ENCODE measurements at places on chromosomes 12 and 14.

GRCh38 chr12:109500406-109501185 lies 23.2 kb downstream of the UBE3B start:
- DNase-seq = no peak

DNA sequence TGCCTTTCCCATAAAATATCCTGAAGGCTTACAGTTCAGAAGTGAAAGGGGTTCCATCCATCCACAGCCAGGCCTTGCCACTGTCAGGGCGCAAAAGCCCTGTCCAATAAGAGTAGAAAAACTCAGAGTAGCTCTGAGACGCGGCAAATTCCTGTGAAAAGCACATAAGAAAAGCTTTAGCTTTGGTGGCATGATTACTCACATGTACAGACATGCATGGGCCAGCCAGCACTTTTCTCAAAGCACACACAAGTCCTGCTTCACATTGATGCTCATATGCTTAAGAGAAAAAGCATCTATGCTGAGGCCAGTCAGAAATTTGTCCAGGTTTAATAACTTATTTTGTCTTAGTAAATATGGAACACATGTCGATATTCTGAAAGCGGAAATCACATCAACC lies 25.5 kb downstream of the CLEC1A start:
- no peak for DNase-seq

DNA sequence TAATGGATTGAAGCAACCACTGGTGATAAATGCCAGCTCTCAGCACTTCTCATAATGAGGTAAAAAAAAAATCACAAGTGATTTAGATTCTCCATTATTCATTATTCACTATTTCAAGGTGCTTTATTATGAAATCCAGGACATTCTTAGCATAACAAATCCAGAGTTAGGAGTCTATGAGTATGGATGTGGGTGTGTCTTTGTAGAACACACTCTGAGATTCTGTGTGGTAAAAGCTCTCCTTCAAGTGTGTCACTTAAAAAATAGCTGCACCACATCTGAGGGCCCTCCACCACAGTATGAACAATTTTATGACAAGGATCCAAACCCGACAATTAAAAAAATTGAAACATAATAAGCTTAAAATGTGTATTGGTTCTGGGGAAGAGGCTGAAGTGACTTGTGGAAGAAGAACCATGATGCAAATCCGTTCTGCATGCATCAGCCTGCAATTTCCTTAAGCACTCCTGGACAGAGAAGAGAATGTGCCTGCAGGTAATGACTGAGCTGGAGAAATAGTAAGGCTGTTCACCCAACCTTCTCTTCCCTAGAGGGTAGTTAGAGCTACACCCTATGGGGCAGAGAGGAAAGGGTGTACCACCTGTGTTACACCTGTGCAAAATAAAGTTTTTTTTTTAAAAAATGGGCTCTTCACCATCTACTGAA lies 488.5 kb upstream of the MGAT4C start:
- no peak for DNase-seq

DNA sequence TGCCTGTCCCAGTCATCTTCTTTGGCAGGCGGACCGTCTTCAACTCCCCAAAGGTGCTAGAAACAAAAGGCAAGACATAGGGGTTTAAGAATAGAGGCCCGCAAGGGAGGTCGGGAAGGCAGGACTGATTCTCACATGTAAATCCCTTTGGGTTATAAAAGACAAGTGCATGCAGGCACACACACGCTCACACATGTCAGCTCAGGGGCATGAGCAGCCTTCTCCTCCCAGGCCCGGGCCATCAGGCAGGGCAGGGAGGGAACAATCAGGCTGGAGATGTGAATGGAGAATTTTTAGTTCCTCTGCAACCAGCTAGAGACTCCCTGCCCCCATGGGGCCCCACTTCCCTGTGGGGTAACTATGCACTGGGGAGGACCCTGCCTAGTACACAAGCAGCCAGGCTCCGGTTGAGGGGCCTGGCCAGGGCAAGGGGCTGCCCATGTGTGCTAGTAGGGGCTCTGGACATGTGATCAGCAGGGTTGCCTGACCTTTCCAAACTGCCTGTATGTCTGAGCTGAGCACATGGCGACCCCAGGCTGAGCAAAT lies 107.2 kb downstream of the RBM19 start:
- no peak for DNase-seq

GRCh38 chr12:32671930-32672780 lies 6.9 kb upstream of the DNM1L start:
- peak; percentile 25 for DNase-seq

DNA sequence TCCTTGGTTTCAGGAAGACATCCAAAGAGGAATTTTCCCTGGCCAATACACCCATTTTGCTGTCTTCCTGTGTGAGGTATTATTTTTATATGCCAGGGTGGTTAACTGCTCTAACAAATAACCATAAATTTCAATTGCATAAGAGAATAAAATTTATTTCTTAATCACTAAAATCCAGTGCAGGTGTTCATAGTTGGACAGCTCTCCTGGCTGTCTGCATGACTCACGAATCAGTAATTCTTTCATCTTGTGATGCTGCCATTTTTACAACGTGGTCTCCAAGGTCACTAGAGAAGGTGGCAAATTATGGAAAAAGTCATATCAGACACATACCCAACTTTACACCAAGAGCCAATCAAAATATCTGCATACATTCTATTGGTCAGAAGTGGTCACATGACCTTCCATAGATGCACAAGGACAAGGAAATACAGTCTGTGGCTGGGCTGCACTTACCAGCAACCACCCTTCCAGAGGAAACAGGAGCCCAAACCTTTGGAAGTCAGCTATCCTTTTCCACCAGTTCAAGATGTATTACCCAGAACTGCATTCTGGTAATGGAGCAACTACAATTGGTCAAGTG lies 193.5 kb upstream of the PLEKHG7 start:
- DNase-seq = no peak

DNA sequence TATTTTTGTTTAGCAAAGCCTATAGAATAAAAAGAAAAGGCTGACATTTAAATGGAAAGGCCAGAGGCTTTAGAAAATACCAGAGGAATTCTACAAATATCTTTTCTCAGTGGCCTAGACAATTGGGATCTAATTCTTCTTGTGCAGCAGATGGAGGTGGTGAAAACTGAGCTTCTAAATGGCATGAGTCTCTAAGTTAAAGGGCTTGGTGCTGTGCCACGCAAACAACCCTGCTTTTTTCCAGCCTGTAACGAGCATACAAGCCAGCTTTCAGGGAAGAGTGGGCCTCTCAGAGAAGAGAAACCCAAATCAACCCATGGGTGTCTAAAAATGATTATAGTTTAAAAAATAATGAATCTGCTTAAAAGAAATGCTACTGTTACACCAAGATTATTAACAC lies 237.9 kb upstream of the NAV3 start:
- no peak for DNase-seq

- no peak for DNase-seq
Measured at GRCh38 chr14:101472518-101472849, 88.8 kb upstream of the DIO3 start.

- no peak for DNase-seq
Measured at GRCh38 chr14:100159865-100160533, 554 bp upstream of the DEGS2 start.

DNA sequence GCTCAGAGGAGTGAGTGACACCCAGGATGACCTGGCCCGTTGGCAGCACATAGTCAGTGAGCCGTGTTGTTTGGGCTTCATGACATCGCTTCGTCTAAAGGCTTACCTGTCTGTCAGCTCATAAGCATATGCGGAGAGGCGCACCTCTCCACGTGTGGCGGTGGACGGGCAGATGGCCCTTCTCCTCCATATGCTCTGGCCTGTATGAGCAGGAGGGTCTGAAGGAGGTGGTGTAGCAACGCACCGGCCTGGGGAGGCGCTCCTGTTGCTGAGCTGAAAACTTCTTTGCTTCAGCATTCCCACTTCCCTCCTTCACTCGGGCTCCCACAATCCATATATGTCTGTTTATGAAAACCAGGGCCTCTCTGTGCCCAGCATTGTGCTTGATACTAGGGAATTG lies 186.1 kb downstream of the TSPAN9 start:
- no peak for DNase-seq

- no peak for DNase-seq
Measured at GRCh38 chr12:49865782-49866135, 22.9 kb upstream of the BCDIN3D start.

DNA sequence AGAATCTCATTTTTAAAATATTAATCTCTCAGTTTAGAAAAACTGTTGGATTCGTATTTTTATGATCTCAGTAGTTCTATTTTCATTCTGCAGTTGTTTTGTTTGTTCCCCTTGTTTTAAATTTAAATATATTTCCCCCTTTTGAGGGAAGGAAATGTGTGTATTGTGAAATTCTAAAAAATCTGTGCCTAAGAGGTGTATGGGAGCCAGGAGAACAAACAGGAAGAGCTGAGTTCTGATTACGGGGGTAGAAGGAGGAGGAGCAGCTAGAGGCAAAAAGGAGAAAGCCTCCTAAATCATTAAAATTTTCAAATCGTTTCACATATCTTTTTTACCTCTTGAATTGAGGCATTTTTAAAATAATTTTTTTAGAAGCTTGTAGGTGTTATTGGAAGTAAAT lies 2.3 kb downstream of the RDH12 start:
- no peak for DNase-seq

- DNase-seq = no peak
Measured at GRCh38 chr12:103580026-103580425, 7.0 kb upstream of the STAB2 start.

DNA sequence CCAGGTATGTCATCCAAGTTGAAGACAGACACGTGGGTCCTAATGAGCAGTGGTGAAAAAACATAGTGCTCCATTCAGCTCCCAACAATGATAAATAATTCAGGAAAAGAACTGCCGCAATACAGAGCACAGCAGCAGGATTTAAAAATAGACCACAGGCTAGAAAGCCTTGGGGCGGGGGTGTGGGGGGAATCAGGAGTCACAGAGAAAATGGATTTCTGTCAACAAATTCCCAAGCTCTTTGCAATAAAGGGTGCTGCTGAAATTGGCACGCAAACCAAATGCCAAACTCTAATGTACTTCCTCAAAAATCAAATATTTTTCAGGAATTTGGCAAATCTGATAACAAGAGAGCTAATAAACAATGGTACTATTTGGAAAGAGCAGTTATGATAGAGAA lies 58.6 kb downstream of the R3HDM2 start:
- DNase-seq = no peak

GRCh38 chr12:20376984-20377383 lies 8.6 kb downstream of the PDE3A start:
- DNase-seq = no peak

DNA sequence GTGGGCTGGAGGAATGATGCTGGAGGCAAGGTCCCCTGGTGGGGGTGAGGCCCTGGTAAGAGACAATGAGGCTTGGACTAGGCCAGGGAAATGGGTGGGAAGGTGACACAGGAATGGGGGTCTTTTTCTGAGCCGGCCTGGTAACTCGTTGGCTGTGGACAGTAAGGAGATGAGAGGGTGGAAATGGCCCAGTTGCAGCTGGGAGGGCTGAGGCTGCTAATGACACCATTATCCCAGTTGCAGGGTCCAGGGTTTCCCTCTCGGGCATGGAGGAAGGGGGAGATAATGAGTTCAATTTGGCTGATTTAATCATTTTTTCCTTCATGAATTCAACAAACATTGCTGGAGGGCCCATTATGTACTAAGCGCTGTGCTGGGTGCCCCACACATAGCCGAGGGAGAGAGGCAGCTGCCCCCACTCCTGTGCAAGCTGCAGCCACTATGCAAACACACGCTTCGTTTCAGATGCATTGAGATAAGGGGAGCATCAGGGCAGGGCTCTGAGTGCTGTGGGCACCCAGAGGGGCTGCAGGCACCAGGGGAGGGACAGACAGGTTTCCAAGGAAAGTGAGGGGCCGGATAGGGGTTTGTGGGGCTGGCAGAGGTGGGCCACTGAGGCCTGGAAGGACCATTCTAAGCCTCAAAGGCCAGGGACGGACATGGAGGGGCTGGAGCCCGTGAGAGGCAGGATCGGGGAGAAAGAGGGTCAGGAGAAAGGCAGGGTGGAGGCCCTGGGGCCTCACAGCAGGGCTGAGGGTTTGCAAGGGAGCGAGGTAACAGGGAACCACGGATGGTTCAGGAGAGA lies 43.2 kb upstream of the MEG3 start:
- DNase-seq = no peak

- no peak for DNase-seq
Measured at GRCh38 chr12:132803888-132804287, 24.8 kb downstream of the GOLGA3 start.

- DNase-seq = no peak
Measured at GRCh38 chr14:101173698-101174521, 270.4 kb upstream of the RTL1 start.

DNA sequence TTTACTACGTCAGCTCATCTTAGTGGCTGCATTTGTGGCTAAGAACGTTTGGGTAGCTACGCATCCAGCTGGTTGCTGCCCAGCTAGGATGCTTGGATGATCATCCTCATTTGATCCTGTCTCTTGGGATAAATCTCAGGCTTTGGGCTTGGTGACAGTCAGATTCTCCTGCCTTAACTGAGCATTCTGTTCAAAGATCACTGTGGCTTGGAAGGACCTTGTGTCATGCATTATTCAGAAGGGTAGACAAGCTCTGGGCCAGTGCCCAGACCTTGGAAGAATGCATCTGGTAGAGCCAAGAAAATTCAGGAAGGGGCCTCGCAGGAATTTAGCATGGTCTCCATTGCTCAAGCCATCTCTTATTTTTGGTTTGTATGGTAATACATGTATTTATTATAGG lies 188.4 kb downstream of the NRXN3 start:
- DNase-seq = no peak

- DNase-seq = no peak
Measured at GRCh38 chr12:4506430-4506829, 32.3 kb upstream of the RAD51AP1 start.

DNA sequence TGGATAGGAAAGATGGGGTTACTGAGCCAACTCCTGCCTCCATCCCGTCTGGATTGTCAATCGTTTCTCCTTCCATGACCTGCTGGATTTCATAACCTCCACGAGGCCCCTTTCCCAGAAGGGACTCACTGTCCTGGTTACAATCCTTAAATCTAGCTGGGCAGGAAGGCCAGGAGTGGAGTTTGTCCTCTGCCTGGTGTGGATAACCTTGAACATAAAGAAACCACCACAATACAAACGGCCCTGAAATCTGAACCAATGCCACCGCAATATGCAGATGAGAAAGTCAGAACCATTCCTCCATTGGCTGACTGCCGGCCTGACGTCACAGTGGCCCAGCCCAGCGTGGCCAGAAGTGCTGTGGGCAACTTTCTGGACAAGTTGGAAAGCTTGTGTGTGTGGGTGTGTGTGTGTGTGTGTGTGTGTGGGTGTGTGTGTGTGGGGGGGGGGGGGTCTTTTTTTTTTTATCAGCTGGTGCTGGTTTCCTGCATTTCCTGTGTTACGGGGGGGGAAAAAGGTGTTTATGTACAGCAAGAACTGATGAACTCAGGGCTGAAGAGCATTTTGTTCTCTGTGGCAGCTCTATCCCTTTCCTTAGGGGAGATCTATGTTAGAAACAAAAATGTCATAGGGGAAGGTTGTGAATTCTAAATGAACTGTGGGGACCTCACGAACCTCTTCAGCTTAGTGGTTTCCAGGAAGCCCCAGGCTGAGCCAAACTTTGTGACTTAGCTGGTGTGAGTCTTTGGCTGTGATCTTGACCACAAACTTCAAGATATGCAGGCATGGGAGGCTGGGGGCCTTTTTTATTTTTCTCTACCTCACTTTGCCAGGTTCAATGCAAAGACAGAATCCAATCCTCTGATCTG lies 81.6 kb upstream of the MED13L start:
- peak; percentile 89 for DNase-seq
